ENCODE measurements at places on chromosomes 1 and 21.

GRCh38 chr1:11701981-11702803 lies 10.7 kb downstream of the DRAXIN start:
- no peak for DNase-seq

GRCh38 chr21:33112681-33113080 lies 42.7 kb downstream of the OLIG1 start:
- no peak for DNase-seq

DNA sequence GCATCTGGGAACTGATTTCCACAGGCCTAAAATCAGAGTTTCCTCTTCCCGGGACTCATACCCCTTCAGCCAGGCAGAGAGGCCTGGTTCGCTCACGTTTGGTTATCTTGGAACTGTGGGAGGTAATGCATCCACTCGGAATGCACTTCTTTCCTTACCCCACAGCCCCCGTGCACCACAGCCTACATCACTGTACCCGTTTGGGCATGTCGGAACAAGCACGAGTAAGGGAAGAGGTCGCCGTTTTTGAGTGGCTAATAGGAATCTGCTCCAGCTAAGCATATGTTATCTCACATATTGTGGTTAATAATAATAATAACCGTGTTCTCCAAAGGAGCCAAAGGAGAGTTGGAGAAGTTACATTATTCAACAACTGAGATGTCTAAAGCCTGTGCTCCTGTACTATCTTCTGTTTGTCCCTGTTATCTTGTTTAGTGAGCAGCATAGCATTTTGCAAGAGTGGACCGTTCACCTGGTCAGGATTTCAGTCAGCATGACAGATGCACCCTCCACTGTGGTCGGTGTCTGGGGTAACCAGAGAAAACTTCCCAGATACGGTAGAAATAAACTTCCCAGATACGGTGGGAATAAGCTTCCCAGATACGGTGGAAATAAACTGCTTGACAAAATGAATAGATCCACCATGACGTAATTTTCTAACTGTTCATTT lies 198.6 kb downstream of the SDCCAG8 start:
- no peak for DNase-seq

GRCh38 chr21:19712441-19712840 lies 1285.8 kb upstream of the NCAM2 start:
- DNase-seq: no peak

DNA sequence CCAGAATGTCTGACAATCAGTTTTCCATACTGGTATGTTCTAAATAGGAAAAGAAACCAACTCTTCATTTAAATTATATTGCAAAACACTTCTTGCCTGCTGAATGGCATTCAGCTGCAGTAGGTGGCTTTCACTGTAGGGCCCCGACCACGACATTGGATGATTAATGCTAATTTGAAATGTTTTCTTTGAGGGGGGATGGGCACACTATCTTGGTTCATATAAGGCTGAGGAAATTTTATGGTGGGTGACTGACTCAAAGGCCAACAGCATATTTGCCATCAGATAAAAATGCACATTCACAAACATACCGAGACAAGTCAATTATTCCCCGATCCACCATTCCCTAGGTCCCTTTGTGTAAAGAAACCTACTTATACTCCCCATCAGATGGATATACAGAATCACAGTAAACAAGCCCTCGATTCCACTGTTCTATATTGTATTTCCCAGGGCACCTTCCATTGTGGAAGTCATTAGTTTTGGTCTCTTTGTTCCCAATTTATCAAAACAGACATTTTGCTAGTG lies 464.2 kb upstream of the DAB1 start:
- DNase-seq: no peak

GRCh38 chr1:2046174-2046917 lies 3.9 kb upstream of the PRKCZ start:
- DNase-seq: no peak

DNA sequence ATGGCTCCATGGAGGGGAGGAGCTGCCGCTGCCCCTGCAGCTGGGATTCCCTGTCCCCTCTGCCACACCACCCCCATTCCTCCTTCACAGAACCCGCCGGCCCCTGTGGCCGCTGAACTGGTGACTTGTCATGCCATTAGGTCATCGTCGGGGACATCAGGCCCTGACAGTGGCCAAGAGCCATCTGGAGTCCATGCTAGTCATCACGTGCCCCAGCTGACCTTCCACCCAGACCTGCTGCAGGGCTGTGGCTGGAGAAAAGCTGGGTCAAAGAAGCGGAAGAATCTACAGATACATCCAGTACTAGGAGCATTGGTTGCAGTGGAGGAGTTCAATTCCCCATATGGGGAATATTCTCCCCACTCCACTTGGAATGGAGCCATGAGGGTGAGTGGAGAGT lies 78.1 kb downstream of the KCNJ15 start:
- no peak for DNase-seq

- DNase-seq: no peak
Observed at GRCh38 chr1:45543581-45544417, 6.8 kb upstream of the AKR1A1 start.

GRCh38 chr1:214550857-214551435 lies 456 bp downstream of the PTPN14 start:
- no peak for DNase-seq

DNA sequence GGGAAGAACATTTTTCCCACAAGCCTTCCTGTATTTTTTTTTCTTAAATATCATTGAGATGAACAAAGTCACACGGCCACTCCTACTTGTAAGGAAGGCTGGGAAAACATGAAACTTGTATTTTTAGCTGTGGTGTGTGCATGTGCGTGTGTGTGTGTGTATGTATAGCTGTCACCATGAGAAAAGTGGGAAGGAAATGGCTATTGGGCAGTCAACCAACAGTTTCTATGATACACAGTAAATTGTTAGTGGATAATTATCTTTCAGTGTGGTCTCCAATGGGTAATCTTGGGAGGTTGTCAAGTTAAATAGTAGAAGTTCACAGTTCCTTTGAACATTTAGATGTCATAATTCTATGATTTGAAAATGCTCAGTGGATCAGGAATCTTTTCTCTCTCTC lies 132.7 kb upstream of the USP24 start:
- no peak for DNase-seq

DNA sequence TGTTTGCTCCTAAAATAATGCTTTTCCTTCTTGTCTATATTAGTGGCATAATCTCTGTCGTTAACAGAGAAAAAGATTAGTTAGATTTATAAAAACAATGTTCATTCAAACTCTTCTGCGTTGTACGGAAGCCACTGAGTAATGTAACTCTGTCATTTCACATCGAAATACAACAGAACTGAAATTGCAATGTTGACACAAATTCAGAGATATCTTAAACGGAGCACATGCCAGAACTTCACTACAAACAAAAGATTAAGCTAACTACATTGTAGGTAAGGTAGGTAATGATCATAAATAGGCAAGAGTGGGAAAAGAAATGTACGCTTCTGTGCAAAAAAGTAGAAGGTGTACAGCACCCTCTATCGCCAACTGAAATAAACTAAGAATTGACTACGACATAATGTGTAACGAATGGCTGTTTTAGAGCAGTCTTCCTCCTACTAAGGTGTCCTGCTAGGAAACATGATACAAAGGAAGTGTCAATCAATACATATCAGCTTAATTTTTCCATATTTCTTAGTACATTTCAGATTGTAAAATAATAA lies 56.6 kb downstream of the PCNX2 start:
- no peak for DNase-seq

DNA sequence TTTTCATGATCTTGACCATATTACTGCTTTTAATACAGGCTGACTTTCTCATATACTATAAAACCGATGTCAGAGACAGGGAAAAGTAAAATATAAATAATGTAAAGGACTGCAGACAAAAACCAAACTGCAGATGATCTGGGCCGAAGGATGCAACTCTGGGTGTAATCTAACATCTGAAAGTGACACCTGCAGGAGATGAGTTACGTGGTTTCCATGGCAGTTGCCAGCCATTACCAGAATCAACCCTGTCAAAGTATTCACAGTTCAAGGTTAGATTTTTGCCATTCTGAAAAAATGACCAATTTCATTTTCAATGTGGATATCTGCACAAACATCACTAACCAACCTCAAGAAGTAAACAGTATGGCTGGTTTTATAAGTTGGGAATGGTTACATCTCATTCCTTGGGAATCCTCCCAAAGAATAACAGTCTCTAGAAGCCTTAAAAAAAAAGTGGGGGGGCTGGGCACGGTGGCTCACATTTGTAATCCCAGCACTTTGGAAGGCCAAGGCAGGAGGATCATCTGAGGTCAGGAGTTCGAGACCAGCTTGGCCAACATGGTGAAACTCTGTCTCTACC lies 27.7 kb downstream of the DNAJC11 start:
- DNase-seq: no peak

DNA sequence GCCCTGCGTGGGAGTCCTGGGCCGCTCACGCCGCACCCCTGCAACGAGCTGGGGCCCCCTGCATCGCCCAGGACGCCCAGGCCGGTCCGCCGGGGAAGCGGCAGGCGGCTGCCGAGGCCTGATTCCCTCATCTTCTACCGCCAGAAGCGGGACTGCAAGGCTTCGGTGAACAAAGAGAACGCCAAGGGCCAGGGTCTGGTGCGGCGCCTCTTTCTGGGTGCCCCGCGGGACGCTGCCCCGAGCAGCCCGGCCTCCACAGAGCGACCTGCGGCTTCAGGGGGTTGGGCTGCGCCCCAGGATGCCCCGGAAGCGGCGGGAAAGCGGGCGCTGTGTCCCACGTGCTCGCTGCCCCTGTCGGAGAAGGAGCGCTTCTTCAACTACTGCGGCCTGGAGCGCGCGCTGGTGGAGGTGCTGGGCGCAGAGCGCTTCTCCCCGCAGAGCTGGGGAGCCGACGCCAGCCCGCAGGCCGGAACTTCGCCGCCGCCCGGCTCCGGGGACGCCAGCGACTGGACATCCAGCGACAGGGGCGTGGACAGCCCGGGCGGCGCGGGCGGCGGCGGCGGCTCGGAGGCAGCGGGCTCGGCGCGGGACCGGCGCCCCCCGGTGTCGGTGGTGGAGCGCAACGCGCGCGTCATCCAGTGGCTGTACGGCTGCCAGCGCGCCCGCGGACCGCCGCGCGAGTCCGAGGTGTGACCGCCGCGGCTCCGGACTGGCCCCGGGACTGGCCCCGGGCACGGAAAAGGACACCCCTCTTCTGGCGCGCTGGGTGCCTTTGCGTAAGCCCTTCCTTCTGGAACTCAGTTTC lies 2.7 kb downstream of the FAM110D start:
- DNase-seq: peak; percentile 33

DNA sequence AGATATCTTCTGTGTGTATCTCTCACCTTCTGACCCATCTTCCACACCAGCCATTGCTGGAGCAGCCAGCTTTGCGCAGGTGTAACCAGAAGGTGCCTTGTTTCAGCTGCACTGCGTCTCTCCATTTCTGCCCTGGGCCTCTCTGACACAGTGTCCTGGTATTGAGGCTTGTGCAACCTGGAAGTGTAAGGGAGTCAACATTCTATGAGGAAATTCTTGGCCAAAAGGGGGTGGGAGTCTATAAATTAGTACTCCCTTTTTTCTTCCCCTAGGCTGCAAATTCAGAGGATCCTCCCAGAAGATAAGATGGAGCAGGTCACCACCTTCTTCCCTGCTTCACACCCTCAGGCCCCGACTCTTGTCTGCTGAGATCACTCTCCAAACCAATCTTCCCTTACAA lies 109.1 kb downstream of the MRPS6 start:
- no peak for DNase-seq

DNA sequence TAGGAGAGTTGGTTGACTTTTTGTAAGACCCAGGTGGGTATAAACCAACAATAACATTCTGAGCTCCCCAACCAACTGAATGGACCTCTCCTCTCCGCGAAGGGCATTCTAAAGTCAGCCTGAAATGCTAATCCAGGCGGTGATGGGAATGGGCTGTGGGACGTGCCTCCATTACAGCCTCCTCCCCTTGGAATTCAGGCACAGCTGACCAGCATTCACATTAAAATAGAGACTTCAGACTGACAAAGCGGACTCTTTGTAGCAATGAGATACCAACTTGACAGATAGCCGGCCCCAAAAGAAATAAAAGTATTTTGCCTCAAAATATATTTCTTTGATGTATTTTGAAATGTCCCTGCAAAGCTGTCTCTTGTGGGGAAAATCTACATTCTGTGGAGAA lies 101.7 kb downstream of the KIF26B start:
- no peak for DNase-seq

- DNase-seq: peak; percentile 82
Observed at GRCh38 chr1:166184897-166185296, 18.1 kb upstream of the FAM78B start.

DNA sequence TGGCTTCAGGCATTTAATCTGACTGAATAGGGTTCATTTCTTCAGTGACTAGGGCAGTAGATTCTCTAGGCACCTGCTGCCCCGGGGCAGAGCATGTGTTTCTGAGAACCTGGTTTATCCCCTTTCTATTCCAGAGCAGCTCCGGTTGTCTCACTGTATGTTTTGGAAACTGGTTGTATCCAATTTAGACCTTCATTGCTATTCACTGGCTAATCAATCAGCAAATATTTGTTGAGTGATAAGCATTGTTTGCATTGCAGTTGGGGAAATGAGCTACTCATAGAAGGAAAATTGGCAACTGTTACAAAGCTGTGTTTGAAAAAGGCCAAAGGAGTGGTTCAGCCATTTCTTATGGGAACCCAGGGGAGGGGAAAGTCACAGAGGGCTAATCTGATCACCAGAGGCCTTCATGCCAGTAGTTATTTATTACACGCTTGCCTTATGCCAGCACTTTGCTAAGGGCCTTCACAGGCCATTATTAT lies 2.9 kb downstream of the QSOX1 start:
- no peak for DNase-seq

DNA sequence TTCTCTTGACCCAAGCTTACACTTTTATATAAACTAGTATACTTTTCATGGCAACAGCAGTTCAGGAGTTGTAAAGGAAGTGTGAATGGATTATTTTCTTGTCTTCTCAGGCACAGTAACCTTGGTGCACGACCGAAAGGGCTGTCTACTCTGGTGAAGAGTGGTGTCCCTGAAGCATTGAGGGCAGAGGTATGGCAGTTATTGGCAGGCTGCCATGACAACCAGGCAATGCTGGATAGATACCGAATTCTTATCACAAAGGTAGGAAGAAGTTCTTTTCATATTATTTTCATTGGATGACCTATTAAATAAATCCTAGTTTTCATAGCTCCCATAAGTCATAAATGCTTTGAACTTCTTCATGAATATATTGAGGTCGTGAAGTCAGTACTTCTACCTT lies 53.9 kb upstream of the GPR52 start:
- no peak for DNase-seq

DNA sequence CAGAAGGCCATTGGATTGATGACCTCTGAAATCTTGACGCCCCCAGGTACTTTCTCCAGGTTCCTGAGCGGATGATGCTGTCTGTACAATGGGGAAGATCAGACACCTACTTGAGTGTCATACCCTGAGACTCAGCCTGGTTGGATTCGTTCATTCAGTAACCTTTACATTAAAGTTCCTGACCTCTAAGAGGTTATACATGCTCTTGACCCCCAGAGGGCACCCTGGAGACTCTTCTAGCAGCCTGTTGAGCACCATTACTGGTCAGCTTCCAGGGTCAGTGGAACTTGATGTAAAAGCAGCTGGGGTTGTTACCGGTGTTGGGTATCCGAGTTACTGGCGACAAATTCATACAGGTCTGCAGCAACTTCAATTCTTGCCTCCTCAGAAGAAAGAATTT lies 114.3 kb upstream of the ZNF678 start:
- DNase-seq: no peak

GRCh38 chr1:156126043-156126629 lies 11.6 kb downstream of the LMNA start:
- DNase-seq: peak; percentile 98

GRCh38 chr1:64623750-64624191 lies 121.1 kb upstream of the RAVER2 start:
- peak; percentile 76 for DNase-seq

GRCh38 chr1:47444562-47445465 lies 7.0 kb downstream of the FOXD2 start:
- no peak for DNase-seq

GRCh38 chr1:171715813-171716251 lies 26.0 kb downstream of the VAMP4 start:
- no peak for DNase-seq
